ENCODE measurements at places on chromosomes 13 and 19. TPM values are rescaled to one million over a fixed set of nuclear protein-coding genes. Genes with fewer than 3 reads are reported as not detected.

PRSS57 gene
- total RNA-seq, result not detected

PVR gene
- 64.7 TPM for total RNA-seq

LRRC63 gene
- total RNA-seq, result not detected

EID2 gene
- 14.8 TPM for total RNA-seq

PCDH9 gene
- total RNA-seq, result 19.0 TPM

ZNF534 gene
- total RNA-seq, result 0.31 TPM

SIGLEC5 gene
- 0.81 TPM for total RNA-seq

ZNF382 gene
- 12.1 TPM for total RNA-seq

ODAD3 gene
- 0.56 TPM for total RNA-seq

CACNG7 gene
- not detected for total RNA-seq

BABAM1 gene
- 67.2 TPM for total RNA-seq

KLK14 gene
- total RNA-seq, result 0.31 TPM
